ENCODE measurements at places on chromosomes 11 and 22.

DNA sequence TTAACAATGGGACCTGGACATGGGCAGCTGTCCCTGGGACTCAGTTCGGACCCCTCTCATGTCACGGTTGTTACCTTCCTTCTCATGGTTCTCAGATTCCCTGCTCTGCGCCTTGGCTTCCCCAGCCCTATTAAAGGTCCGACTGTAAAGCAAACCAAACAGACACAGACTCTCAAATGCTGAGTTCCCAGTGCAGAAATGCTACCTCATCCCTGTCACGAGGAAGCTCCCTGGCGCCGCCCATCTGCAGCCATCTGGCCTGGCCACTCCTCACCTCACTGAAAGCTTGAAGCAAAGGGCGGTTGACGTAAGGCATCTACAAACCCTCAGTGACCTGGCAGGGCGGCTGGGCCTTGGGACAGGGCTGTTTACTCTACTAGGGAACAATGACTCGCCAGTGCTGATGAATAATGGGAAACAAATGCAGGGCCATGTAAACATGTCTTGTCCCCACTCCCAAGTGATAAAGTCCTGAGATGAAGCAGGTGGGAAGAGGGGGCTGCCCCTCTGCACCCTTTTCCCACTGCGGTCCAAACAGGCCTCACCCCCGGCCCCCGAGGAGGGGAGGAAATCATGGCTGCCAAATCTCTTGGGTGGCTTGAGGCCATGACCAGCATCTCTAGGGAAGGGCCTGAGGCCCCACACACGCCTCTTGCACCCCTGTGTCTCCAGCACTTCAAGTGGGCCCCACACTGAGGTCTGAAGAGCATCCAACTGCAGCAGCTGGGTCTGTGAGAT is 49.3 kb downstream of the SCUBE1 start:
- no peak for DNase-seq

- DNase-seq: no peak
These were observed 13.7 kb downstream of the CRY2 start for GRCh38 chr11:45860764-45861510.

DNA sequence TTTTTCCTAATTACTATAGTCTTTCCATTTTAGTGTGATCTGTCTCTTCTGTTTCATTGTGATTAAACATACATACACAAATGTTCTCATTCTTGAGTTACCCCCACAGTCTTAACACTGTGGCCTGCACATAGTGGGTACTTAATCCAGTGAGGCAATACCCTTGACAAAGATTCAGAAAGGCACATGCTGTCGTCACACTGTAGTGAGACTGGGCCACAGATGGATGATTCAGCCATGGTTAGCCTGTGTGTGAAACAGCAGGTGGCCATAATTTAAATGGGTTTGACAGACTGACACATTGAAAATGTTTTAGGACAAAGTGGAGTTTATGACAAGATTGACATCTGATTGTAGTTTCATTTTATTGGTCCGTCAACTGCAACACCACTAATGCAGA is 313.1 kb downstream of the C11orf87 start:
- DNase-seq: no peak

- no peak for DNase-seq
These were observed 471.2 kb downstream of the BRD1 start for GRCh38 chr22:49356428-49356827.

DNA sequence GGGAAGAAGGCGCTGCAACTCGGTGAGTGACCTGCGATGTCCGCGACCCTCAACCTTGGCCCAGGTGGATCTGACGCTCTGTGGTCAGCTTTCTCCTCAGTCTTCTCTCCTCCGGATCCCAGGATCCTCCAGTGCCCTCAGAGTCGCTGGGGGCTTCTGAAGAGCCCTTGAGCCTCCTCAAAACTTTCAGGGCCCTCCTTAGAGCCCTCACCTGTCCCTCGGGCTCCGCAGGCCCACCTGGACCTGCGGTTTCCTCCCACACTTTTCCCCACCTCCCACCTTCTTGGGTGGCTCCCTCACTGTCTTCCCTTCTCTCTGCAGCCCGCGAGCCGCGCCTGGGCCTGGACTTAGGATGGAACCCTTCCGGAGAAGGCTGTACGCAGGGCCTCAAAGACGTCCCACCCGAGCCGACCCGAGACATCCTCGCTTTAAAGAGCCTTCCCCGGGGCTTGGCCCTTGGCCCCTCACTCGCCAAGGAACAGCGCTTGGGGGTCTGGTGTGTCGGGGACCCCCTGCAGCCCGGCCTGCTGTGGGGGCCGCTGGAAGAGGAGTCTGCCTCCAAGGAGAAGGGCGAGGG is 335 bp downstream of the ZNF408 start:
- DNase-seq: no peak

GRCh38 chr22:47902646-47903180 is 1140.3 kb downstream of the TBC1D22A start:
- DNase-seq: no peak

- DNase-seq: peak; percentile 41
These were observed 55.7 kb downstream of the CD82 start for GRCh38 chr11:44621140-44621681.

DNA sequence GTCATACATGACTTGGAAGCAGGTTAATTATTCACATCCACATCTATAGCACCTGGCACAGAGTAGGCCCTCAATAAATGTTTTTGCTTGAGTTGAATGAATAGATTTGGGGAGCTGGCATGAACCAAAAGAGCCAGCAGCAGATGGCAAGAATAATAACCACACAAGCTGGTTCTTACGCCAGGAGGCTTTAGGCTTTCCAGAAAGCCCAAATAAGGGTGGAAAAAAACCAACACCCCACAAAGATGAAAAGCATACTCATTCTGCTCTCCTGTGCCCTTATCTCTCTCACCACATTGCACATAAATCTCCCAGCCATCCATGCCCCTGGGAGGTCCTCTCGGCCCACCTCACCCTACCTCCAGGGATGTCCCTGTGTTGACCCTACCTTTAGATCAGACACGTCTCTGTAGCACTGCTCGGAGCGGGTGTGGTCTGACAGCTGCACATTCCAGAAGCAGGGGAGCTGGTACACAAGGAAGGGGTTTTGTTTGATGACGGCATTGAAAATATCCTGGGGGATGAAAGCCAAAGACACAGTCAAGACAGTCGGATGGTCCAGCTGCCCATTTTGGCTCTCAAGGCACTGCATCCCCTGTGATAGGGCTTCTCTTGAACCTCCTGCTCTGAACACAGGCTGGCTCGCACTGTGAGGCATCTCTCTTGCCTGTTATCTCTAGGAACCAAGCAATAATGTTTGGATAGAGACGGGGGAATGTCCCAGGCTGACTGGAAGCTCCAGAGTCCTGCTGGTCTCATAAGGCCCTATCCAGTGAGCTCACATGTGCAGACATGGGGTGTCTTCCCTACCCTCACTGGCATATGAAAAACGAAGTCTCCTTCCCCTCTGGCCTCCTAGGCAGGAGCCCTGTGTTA is 323.6 kb upstream of the SYN3 start:
- no peak for DNase-seq

- DNase-seq: no peak
These were observed 929 bp downstream of the PRDM10 start for GRCh38 chr11:130001461-130002351.

GRCh38 chr11:94884376-94884775 is 89.0 kb downstream of the CWC15 start:
- no peak for DNase-seq

- no peak for DNase-seq
These were observed 1514.0 kb downstream of the FAM181B start for GRCh38 chr11:81219661-81220060.

- DNase-seq: no peak
These were observed 164.6 kb downstream of the ST3GAL4 start for GRCh38 chr11:126519764-126520734.

DNA sequence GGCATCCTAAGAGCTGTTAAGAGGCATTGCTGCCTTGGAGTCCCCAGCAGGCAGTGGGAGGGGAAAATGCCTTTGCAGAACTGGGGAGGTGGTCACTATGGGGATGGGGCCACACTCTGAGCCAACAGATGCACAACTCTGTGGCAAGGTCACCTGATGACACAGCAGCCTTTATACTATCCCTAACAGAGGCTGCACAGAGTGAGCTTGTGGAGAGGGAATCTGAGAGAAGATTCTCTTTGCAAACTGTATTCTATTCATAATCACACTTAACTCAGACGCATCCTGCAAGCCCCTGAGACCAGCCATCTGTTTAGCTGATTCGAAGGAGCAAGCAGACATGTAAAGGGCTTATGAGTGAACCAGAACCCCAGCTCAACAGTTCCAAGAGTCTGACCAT is 49.0 kb upstream of the TTC12 start:
- DNase-seq: no peak

DNA sequence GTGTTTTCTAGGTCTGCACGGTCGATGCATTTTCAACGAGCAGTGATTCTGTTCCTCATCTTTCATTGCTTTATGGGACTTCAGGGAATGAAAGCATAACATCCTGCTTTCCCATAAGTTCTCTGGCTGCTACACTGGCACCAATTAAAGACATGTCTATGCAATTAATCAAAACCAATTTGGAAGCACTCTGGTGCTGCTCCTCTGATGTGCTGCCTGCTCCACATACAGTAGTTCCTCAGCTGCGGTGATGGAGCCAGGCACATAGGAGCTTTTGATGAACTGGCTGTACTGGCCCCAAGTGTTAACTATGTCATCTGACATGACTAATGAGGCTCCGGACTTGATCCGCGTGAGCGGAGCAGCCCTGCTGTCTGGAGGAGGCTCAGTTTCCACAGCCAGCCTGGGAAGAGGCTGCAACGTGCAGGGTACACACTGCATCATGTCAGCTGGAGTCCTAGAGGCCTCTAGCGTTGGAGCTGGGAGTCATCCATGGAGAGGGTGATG is 29.8 kb downstream of the GVQW3 start:
- DNase-seq: no peak

- no peak for DNase-seq
These were observed 36.0 kb downstream of the SLN start for GRCh38 chr11:107675902-107676301.

DNA sequence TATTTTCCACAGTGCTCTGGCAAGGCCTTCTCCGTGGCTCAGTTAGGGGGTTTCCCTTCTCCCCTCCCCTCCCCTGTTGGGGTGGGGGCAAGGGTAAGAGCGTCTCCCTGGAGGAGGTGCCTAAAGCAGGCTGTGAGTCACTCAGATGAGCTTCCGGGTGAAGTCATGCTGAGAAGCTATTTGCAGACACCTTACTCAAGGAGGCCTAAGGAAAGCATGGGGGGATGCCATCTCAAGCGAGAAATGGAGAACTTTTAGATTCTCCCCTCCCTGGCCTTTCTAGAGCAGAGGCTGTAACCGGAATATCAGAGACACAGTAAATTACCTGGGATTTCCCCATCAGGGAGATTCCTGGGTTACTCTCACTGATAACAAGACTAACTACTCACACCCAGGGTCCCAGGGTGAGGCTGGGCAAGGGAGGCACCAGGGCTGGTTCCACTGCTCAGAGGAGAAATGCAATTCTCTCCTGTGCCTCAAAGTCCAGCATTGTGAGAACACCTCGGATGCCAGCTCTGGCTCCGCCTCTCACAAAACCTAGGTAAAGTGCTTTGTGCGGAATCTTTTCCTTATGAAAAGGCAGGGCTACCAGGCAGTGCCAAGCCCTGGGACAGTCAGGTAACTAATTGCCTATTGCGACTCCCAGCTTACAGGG is 123.6 kb downstream of the ABTB2 start:
- peak; percentile 64 for DNase-seq

DNA sequence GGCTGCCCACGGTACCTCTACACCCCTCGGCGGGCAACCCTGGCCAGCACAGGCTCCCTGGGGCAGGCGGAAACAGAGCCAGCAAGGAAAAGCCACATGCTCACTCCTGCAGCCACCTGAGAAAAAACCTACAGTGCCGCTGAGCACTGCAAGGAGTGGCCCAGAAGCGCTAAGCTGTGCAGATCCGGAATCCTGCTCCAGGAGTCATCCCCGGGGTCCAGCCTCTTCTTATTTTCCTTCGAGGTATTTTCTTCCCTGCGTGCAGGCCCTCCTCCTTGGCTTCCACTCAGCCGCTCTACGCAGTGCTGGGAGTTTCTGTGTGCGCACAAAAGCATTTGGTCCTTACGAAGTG is 81.0 kb downstream of the TRMU start:
- no peak for DNase-seq

- DNase-seq: no peak
These were observed 1045.3 kb downstream of the BRD1 start for GRCh38 chr22:48782326-48782725.

DNA sequence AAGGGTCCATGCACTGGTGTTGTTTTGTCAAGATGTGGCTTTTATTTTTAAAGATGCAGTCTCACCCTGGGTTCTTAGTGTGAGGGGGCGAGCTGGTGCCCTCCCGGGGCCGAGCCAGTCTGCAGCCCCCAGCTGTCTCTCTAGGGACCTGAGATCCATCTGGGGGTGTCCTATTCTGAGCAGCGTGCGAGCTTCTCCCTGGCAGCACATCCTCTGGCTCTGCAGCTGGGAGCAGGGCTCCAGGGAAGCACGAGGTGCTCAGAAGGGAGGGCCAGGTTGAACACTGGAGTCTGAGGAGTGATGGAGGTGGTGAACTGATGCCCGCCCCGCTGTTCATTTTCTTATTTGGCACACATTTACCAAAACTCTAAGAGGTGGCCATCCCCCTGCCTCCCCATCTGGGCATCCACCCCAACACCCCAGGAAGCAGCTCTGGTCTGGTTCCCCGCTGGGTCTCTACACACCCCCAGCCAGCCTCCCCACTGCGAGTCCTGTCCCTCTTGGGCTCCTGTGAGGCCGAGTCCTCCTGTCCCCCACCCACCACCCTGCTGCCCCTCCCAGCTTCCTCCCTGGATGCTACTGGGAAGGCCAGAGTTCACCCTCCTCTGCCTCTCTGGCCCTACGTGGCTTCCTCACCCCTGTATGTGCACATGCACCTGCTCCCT is 956.4 kb downstream of the BRD1 start:
- no peak for DNase-seq

DNA sequence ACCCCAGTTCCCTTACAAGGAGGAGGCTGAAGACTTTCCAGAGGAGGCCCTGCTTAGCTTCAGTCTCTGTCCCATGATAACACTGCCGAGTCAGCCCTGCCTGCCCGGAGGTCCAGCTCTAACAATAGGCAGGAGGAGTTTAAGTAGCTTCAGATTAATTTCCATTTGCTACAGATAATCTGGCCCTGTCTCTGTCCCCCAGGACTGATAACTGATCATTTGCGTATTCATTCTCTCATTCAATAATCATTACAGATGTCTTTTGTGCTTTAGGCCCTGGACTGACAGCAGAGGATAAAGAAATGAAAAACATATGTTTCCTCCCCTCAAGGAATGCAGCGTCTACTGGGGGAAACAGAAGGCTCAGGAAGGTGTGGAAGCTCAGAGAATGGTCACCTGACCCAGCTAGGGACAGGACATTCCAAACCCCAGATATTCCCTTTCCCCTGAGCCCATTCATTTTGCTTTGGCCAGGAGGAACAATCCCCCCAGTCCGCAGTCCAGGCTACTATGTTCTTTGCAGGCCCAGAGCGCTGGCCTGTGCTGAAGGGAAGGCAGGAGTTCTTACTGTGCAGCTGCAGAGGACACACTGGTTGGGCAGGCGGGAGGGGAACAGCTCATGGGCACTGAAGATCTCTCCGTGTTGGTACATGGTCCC is 20.8 kb downstream of the CHRDL2 start:
- no peak for DNase-seq

GRCh38 chr11:126104420-126104819 is 41.8 kb upstream of the CDON start:
- DNase-seq: no peak

GRCh38 chr11:102006835-102007566 is 40.2 kb upstream of the CFAP300 start:
- no peak for DNase-seq

- DNase-seq: no peak
These were observed 144.1 kb downstream of the CEP164 start for GRCh38 chr11:117471776-117472175.

GRCh38 chr22:32602154-32602553 is 127.5 kb downstream of the FBXO7 start:
- no peak for DNase-seq

GRCh38 chr11:93542811-93543229 is 371 bp downstream of the SMCO4 start:
- DNase-seq: no peak
